ENCODE measurements at places on chromosomes 16 and 17.

GRCh38 chr16:18933501-18933900 lies 7.3 kb upstream of the SMG1 start:
- DNase-seq = no peak

DNA sequence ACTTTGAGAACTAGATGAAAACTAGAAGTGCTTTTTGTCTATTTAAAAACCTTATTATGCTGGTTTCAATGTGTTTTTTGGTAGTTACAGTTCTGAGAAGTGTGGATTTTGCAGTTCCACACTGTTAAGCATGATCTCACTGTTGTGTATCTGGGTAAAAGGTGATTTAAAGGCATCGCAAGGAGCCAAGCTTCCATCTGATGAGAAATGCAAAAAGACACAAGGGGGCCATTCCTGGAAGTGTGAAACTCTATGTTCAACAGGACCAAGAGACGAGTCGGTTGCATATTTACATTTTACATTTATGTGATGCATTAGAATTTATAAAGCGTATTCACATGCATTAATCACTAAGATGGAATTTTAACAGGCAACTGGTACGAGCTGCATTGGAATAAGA lies 490.8 kb downstream of the NPIPA7 start:
- no peak for DNase-seq

- DNase-seq = no peak
These were observed 51.3 kb upstream of the TMC5 start for GRCh38 chr16:19366391-19366790.

GRCh38 chr16:85314512-85314971 lies 202.3 kb upstream of the CIBAR2 start:
- no peak for DNase-seq

DNA sequence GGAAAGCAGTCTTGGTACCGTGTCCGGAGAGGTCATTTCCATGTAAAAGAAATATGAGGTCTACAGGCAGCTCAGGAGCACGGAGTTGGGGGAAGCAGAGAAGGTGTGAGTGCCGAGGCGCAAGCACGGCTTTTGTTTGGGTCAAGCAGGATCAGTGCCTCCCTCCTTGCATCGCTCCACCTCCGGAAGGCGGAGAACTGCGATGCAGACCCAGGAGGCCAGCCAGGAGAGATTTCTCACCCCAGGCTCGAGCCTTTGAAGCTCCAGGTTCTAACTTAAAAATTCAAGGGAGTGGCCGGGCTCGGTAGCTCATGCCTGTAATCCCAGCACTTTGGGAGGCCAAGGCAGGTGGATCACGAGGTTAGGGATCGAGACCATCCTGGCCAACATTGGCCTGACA lies 25.0 kb downstream of the NAA60 start:
- no peak for DNase-seq

- peak; percentile 90 for DNase-seq
These were observed 54.1 kb downstream of the XYLT1 start for GRCh38 chr16:17416461-17417311.

DNA sequence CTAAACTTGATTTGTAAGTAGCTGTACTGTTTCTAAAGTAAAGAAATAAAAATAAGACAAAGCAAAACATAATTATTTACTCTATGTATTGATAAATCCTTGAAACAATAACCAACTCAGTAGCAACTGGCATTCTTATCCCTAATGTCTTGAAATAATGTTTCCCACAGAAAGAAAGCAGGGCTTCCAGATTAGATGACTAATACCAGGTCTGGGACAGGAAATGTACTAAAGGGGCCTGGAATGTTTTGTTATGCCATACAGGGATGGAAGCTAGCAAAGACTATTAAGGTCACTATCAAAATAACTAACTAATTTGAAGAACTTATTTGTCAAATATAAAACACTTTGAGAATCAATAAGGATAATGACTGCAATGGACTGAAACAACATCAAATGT lies 82.1 kb downstream of the CFDP1 start:
- no peak for DNase-seq

GRCh38 chr17:18093616-18094408 lies 6.1 kb downstream of the DRG2 start:
- DNase-seq = peak; percentile 11

GRCh38 chr17:77471984-77472461 lies 331.3 kb downstream of the SEC14L1 start:
- DNase-seq = peak; percentile 57

DNA sequence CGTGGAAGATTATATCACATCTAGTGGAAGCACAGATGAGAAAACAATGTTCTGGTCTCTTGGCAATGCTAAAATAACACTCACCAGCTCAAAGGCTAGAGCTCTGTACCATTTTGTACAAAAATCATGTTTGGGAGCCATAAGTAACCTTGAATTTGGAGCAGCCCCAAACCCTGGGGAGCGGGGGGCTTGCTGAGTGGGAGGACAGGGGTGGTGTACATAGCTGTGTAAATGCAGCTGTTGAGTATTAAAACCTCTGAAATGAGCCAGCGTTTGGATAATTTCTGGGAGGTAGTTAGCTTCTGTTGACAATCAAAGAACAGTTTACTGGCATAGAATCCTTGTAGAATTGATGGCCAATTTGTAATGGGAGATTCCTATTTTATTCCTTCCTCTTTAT lies 4.3 kb downstream of the MYH8 start:
- DNase-seq = no peak

DNA sequence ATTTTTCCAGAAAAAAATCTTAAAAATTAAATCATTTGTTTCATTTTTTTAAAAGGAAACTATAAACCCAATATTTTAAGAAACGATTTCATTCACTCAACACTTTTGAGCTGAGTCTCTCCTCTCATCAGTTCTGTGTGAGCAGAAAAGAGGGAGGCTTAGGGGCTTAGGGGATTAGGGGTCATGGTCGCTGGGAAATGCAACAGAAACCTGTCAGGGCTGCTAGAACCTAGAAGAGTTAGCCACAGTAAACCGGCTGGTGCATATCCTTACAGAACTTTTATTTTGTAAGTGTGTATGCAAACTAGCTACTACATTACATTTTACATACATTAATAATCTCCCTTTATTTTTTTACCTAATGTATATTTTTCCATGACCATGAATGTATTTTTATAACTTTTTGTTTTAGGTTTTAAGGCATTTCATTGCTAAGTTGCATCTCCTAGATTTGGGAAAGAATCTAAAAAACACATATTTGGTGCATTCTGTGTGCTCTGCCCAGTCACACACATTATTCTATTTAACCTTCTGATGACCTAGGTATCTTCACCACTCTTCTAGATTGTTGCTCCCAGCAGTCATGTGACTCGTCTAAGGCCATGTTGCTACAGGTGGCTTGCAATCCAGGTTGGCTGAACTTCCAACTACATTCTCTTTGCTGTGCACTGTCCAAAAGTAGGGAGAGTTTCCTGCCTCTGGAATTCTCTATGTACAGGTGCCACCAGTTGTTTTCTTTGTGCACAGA lies 24.4 kb downstream of the TBC1D3B start:
- DNase-seq = no peak

DNA sequence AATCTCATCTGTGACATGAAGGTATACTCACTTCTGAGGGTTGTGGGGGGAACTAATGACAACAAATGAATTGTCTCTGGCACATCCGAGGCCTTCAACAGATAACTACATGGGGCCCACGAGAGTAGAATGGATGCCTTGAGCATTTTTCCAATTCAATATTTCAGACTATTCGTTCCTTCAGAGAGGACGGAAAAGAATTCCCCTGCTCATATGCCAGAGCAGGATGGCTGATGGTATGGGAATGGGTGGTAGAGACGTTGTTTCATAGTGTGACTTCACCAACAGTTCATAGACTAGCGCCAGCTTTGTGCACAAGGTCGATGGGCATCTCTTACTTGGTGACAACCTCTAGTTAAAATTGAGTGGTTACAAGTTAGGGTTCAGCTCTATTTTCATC lies 61.3 kb downstream of the HLF start:
- no peak for DNase-seq

DNA sequence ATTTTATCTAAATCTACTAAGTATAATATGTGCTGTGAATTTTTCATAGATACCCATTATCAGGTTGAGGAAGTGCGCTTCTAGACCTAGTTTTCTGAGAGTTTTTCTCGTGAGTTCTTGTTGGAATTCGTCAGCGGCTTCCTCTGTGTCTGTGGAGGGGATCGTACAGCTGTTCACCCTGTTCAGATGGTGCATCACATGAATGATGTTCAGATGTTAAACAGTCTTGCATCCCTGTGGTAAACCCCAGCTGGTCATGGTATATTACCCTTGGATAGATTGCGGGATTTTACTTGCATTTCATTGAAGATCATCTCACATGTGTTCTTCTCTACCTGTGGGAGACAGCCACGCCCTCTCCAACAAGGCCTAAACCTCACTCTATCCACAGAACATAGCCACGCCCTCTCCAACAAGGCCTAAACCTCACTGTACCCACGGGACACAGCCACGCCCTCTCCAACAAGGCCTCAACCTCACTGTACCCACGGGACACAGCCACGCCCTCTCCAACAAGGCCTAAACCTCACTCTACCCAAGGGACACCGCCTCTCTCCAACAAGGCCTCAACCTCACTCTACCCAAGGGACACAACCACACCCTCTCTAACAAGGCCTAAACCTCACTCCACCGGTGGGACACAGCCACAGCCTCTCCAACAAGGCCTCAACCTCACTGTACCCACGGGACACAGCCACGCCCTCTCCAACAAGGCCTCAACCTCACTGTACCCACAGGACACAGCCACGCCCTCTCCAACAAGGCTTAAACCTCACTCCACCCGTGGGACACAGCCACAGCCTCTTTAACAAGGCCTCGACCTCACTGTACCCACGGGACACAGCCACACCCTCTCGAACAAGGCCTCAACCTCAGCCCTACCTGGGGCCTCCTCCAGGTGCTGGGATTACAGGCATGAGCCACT lies 180.2 kb upstream of the CHMP6 start:
- DNase-seq = no peak

GRCh38 chr16:79097166-79097565 lies 503.4 kb downstream of the MAF start:
- no peak for DNase-seq

- no peak for DNase-seq
These were observed 53.6 kb upstream of the CDC42EP4 start for GRCh38 chr17:73365301-73365874.

GRCh38 chr17:40062329-40063186 lies at the start of gene THRA:
THRA (plus strand) TSS chr17:40062965; CDS start chr17:40074489, 11,524 bp downstream.
- no peak for DNase-seq

DNA sequence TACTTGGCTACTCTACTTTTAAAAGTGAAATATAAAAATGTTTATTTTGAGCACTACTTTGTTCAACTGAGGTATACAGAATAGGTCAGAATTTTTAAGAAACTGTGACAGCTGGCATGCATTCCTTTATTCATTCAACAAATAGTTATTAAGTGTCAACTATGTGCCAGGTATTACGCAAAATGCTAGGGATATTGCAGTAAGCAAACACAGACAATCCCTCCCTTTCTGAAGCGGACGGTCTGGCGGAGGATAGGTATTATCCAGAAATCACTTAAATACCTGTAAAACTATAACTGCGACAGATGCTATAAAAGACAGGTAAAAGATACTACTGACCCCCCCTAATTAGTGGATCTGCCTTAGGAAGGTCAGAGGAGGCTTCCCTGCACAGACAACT lies 26.1 kb downstream of the METTL16 start:
- no peak for DNase-seq

- no peak for DNase-seq
These were observed 8.2 kb upstream of the CMIP start for GRCh38 chr16:81436386-81436785.

DNA sequence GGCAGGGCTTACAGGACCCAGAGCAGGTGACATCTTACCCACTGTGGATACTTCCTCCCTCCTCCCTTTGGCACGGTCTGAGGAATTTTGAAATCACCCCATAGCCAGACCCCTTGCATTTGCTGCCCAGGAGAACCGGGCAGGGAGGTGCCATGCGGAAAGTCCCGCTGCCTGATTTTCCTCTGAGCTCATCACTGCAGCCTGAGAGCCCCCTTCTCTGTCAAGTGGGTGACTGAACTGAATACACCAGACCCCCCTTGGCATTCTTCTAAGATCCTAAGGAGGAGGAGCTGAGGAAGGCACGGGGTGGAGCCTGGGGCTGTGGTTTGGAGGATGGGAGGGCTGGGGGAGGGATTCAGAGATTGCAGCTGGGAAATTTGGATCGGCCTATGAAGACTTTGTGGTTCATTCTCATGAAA lies 173.4 kb downstream of the RAB11FIP4 start:
- no peak for DNase-seq

DNA sequence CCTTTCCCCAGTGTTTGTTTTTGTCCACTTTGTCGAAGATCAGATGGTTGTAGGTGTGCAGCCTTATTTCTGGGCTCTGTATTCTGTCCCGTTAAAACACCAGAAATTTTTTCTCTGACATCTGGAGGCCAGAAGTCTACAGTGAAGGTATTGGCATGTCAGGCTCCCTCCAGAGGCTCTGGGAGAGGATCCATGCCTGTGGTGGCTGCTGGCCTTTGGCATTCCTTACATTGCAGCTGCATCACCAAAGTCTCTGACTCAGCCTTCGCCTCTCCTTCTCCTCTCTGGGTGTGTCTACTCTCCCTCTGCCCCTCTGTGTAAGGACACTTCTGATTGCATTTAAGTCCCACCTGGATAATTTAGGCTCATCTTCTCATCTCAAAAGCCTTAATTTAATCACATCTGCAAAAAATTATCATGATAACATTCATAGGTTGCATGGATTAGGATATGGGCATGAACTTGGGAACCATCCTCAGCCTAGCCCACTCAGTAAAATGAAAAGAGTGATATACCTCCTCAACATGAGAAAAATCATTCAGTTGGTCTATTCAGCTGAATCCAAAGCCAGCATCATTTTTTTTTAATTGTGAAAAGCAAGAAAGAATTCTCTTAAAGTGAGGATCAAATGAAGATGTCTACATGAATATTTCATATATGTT lies 78.0 kb downstream of the MAP2K6 start:
- no peak for DNase-seq

GRCh38 chr17:40517981-40518380 lies 16.6 kb upstream of the TNS4 start:
- no peak for DNase-seq
